ENCODE measurements at places on chromosomes 13 and 19.

- DNase-seq, result no peak
These were observed 1.8 kb downstream of the PCDH20 start for GRCh38 chr13:61413572-61414535.

DNA sequence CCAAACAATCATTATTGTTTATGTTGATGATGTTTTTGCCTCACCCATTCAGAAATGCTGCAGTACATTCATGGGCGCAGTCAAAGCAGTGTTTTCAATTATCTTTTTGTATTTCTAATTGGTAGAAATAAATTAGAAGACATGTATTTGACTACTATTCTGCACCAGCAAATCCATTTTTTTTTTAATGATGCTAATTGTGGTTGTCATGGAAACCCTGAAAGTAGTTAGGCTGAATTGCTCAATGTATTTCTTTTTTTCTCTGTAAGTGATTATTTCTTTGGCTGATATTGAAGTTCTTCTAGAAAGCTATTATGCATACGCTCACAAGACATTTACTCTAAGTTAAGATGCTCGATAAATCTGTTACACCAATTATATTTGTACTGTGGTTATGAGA is 101.2 kb downstream of the RFC3 start:
- DNase-seq, result no peak

DNA sequence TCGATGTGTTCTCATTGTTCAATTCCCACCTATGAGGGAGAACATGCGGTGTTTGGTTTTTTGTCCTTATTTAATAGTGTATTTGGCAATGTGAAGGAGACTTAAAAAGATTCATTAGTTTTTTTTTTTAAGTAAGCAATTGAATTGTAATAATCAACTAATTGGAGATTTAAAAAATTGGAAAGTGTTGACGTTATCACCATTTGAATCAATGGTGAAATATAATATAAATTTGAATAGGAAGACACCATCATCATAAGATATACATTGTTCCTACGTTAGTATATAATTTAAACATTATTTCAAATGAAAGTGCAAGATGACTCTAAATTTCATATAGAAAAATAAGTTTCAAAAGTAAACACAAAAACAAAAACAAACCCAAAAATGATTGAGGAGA is 2858.1 kb upstream of the PCDH20 start:
- no peak for DNase-seq

DNA sequence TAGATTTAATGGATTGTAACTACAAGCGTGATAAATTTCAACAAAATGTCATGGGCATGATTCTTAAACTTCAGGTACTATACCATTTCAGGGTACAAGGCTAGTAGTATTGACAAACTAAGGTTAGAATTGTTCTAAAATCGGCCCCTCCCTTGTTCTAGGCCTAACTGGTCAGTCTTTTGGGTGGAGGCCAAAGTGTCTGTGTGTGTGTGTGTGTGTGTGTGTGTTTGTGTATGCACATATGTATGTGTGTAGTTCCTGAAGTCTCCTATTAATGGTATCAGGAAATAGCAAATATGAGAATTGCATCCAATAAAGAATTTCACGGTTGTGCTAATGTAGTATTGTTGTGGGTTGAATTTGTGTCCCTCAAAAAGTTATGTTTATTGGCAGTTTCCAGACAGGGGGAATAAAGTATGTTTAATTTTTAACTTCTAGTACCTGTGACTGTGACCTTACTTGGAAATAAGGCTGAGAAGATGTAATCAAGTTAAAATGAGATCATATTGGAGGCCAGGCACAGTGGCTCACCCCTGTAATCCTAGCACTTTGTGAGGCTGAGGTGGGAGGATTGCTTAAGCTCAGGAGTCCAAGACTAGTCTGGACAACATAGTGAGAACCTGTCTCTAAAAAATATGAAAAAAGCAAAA is 119.2 kb downstream of the KLF5 start:
- no peak for DNase-seq

GRCh38 chr19:28485292-28485691 is 727.7 kb downstream of the UQCRFS1 start:
- DNase-seq, result no peak

- DNase-seq, result no peak
These were observed 10.6 kb upstream of the CEACAM4 start for GRCh38 chr19:41637484-41637883.

- DNase-seq, result peak; percentile 17
These were observed 4.6 kb upstream of the ZNF845 start for GRCh38 chr19:53328967-53329366.

GRCh38 chr19:31349160-31349881 is at the start of gene TSHZ3:
Gene TSHZ3 (minus strand): TSS chr19:31349436. CDS start chr19:31349219, 217 bp downstream.
- peak; percentile 92 for DNase-seq

- DNase-seq, result peak; percentile 79
These were observed 76.6 kb upstream of the STK24 start for GRCh38 chr13:98653463-98653985.

- DNase-seq, result no peak
These were observed 287 bp upstream of the ZSCAN22 start for GRCh38 chr19:58326501-58326913.
